ENCODE measurements at places on chromosomes 7 and 10.

GRCh38 chr7:112938863-112939573 lies 147.6 kb downstream of the GPR85 start:
- peak; percentile 17 for DNase-seq

GRCh38 chr10:49664006-49664841 lies 15.2 kb upstream of the C10orf53 start:
- no peak for DNase-seq

DNA sequence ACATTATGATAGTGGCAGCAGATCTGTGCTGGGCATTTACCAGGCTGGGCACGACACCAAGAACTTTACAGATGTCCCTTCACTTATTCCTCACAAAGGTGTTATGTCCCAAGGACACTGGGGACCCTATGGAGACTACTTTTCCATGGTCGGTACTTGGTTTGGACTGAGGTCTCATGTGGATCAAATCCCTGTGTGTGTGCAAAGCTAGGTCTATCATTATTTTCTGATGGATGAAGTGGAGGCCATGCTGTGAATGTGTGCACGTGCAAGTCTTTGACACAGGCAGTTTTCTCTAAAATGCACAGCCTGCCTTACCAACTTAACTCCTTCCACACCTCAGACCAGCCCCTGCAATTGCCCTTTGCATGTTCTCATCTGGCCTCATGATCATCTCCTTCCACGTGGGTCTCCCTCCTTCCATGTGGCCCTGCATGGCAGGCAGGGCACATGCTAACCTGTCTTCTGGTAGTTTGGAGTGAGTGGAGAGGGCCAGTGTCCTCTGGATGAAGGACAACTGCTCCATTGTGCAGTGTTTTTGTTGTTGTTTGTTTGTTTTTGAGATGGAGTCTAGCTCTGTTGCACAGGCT lies 16.0 kb upstream of the ZNF273 start:
- no peak for DNase-seq

- no peak for DNase-seq
These were observed 33.8 kb upstream of the RNF32 start for GRCh38 chr7:156606691-156607331.

GRCh38 chr7:31432176-31432575 lies 81.7 kb upstream of the ITPRID1 start:
- no peak for DNase-seq

- DNase-seq, result no peak
These were observed 31.2 kb downstream of the STMP1 start for GRCh38 chr7:135693558-135693957.

- no peak for DNase-seq
These were observed 109.3 kb upstream of the PLXDC2 start for GRCh38 chr10:19706904-19707303.

- DNase-seq, result no peak
These were observed 84.1 kb upstream of the LRRC18 start for GRCh38 chr10:49023752-49024151.

- DNase-seq, result no peak
These were observed 11.3 kb downstream of the NOD1 start for GRCh38 chr7:30467271-30467670.

DNA sequence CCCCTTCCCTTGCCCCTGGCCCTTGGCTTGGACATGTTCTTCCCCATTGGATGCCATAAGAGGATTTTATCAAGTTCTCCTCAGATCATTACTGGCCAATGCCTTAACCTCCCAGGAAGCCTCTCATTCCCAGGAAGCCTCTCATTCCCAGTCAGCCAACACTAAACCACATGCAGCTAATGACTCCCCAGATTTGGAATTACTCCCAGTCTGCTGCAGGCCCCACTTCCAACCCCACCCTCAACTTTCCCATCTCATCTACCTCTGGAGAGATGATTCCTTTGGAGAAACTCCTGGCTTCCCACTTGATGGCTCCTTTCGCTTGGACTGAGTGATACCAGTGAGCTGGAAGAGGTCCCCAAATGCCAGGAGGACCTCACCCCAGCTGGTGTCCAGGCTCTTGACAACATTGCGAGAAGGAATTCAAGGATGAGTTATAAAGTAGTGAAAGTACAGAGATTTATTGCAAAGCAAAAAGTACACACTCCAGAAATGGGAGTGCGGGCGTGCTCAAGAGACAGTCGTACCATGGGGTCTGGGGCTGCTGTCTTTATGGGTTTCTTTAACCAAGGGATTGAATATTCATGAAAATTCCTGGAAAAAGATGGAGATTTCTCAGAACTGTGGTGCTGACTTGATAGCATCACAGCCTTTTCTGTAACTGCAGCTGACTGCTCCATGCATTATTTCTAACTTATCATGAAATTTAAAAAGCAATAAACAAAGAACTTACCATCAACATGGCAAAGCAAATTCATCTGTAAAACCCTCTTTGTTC lies 117.2 kb upstream of the ADCY1 start:
- no peak for DNase-seq

GRCh38 chr7:135597926-135598305 lies 40.2 kb downstream of the NUP205 start:
- DNase-seq, result no peak

GRCh38 chr7:17732083-17732482 lies 208.2 kb downstream of the SNX13 start:
- DNase-seq, result no peak

DNA sequence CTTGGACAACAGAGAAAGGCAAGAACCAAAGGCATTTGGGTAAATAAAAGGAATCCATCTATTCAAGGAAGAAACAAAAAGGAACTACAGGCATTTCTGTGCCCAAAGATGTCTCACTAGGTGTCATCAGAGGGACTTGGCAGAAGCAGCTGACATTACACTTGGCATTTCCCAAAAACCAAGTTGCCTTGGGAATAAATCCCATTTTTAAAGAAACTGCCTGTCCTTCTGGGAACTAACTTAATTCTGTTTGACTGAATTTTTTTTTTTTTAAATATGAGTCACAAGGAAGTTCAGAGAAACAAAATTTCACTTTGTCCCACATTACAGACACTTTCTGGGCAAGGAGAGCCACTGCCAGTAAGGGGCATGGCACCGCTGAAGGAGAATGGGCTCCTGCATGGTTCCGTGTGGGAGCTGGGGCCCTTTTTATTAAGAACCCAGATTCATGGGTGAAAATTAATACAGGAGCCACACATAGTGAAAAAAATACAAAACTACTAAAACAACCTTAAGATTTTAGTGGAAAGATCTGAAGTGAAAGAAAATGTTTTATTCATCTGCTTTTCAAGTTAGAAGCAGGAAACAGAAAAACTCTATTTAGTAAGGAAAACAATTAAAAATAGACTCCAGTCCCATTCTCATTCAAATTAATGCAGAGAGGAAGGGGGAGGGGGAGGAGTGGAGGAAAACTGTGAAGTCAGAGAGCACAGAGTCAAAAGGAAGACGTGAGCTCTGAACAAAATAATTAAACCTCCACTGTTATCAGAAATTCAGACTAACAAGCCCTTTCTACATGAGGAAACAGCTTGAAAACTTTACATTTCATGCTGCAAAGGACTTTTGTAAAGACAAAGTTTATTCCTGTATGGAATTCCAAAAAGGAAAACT lies 118.4 kb upstream of the PDLIM1 start:
- no peak for DNase-seq

DNA sequence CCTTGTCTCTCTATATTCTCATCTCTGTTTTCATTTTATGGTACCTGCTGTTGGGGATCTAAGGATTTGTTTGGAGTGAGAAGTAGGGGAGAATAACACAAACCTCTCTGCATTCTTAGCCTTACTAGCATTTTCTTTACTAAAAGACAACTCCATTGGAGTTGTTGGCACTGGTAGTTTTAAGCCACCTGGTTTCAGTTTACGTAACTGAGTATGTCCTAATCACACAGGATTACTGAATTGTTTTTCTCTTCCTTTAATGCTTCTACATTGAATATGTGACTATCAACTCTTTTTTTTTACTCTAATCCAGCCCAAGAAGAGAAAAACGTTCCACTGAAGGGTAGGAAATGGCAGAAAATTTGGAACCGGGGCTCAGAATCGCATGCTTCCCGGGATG lies 30.0 kb upstream of the TRIL start:
- no peak for DNase-seq

- no peak for DNase-seq
These were observed 92.8 kb upstream of the KAT6B start for GRCh38 chr10:74733612-74734011.

DNA sequence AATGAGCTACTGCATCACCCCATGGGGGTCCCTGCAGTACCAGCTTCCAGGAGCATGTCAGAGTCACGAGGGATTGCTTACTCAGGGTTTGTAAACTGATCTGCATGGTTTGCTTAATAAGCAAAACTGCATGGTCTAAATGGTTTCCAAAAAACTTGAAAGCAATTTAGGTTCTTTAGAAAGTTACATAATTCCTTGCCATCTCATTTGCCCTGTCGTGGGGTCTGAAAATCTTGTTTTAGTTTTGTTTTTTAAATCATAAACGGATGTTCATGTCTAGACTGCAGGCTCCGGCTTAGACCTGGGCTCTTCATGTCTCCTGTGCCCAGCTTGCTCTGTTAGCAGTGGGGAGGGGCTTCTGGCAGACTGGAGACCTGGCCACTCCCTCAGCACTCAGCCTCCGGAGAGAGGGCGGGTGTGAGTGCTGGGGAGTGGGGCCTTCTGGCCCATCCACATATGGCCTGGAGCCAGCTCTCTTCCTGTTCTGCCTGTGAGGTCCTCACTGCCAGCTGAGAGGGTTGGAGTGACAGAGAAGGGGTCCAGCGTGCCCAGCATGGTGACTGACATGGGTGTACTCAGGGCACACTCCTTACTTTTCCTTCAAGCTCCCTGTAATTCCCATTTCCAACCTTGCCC lies 17.5 kb downstream of the PRF1 start:
- no peak for DNase-seq

GRCh38 chr10:101062232-101063049 lies 652 bp downstream of the KAZALD1 start:
- DNase-seq, result peak; percentile 32

DNA sequence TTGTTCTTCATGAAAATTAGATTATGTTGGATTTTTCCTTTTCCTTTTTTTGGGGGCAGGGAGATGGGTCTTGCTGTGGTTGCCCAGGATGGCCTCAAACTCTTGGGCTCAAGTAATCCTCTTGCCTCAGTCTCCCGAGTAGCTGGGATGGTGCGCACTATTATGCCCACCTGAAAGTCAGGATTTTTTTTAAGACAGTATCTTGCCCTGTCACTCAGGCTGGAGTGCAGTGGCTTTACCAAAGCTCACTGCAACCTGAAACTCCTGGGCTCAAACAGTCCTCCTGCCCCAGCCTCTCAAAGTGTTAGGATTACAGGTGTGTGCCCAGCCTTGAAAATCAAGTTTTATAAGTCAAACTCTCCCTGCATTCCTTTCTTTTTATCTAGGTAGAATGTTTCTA lies 1.7 kb upstream of the TET1 start:
- DNase-seq, result no peak

- no peak for DNase-seq
These were observed 510 bp downstream of the ZSWIM8 start for GRCh38 chr10:73785721-73786511.

DNA sequence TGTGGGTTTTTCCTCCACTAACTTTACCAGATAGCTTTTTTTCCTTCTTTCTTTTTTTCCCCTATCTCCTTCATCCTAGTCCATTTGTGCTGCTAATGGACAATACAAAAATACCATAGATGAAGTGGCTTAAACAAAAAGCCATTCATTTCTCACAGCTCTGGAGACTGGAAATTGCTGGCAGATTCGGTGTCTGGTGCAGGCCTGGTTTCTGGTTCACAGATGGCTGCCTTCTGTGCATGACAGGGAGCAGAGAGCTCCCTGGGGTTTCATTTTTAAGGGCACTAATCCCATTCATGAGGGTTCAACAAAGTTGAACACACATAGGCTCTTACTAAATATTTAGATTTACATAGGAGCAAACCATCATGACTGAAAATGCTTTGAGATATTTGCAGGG lies 467.4 kb downstream of the TYW1 start:
- DNase-seq, result no peak

DNA sequence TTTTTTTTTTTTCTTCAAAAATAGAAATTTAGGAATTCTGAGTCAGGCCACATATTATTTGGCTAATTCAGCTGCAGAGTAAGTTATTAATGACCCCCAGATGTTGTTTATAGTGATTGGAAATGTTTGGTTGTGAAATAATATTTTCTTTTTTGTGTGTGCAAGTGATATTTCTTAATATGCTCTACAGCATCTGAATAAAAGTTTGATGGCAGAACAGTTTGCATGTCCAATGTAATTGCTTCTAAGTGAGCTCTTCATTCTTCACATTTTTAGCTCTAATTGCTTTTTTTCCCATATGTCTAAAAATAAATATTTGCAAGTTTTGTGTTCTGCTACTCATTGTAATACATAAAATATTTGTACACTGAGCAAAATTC lies 116.0 kb downstream of the ARID5B start:
- no peak for DNase-seq

DNA sequence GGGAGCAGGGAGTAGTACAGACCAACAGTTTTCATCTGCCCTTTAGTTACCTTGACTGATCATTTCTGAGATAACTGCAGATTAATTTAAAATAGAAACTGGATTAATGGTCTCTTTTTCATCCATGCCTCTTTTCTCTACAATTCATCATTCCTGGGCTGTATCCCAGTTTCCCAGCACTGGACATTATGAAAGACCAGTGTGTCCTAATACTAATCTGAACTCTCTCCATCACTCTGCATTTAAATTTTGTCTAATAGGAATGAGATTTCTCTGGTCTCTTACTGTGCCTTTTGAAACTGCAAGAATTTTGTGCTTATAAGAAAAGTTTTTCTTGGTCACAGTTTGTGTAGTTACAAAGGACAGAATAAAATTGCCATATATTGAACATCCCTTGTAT lies 12.7 kb downstream of the PLEKHA8 start:
- no peak for DNase-seq

DNA sequence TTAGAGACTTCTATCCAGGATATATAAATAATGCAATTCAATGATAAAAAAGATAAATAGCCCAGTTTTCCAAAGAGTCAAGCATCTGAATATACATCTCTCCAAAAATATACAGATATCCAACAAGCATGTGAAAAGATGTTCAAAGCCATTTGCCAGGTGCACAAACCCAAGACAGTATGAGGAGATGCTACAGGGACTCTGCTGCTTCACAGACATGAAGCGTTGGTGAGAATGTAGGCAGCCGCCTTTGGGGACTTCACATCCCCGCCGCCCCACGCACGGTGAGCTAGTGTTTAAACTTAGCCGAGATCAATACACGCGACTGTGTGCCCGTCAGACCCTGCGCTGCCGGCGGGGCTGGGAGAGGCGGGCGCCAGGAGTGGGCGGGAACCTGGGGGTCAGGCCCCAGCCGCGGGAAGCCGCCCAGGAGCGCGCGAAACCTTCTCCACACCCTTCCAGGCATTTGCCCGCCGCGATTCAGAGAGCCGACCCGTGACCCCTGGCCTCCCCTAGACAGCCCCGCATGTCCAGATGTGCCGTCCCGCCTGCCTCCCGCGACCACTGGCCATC lies 927 bp upstream of the ALOX5 start:
- no peak for DNase-seq

- DNase-seq, result no peak
These were observed 348.5 kb upstream of the PRKCQ start for GRCh38 chr10:6928586-6928985.

DNA sequence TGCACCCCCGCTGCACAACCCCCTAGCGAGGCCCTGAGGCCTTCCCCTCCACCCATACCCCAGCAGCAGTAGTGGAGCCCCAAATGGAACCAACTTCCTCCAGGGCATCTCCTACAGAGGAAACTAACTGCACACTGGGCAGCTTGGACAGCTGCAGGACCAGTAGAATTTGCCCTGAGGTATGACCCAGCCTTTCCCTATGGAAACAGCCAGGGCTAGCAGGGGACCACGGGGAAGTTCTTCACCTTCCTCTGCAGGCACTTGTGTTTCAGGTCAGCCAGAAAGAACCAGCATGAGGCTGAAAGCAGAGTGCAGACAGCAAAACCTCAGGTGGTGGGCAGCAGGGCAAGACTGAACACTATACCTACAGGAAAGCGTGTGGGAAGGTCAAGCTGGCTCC lies 5.7 kb upstream of the EEPD1 start:
- no peak for DNase-seq

Measured in stimulated activated CD8-positive, alpha-beta memory T cell treated with anti-CD3 and anti-CD28 coated beads, Interleukin-15, amount 100 ng/mL, for 48 hours (primary cell).